Activated CD8-positive, alpha-beta T cell treated with anti-CD3 and anti-CD28 coated beads, Interleukin-2, amount 10 ng/mL, durations not matched to agents 7 days and 5 days (primary cell): ENCODE measurements at places on chromosomes 3 and 15. TPM values are rescaled to one million over a fixed set of nuclear protein-coding genes. Genes with fewer than 3 reads are reported as not detected.

- no peak for DNase-seq
Observed at GRCh38 chr3:53129344-53129743, 891 bp downstream of the RFT1 start.

GRCh38 chr15:49852756-49853155 is 231.9 kb downstream of the DTWD1 start:
- DNase-seq = no peak

GRCh38 chr3:21067031-21067813 is 683.8 kb downstream of the ZNF385D start:
- DNase-seq = no peak

DNA sequence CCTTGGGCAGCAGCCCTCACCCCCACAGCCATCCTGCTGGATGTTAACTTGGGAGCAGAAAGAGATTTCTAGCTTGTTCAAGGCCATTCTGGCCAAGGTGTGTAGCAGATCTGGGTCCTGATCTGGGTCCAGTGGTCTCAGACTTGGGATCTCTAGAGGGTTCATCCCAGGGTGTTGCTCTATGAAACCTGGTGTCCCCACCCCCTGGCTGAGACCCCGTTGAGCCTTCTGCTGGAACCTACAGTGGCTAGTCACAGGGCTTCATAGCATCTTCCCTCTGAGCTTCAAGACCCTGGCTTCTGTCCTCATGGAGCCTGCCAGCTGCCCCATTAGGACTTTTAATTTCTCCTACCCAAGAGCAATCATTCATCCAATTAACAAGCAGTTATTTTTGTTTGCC is 64.3 kb downstream of the EPHB1 start:
- no peak for DNase-seq

- no peak for DNase-seq
Observed at GRCh38 chr3:177772908-177773557, 575.8 kb upstream of the TBL1XR1 start.

DNA sequence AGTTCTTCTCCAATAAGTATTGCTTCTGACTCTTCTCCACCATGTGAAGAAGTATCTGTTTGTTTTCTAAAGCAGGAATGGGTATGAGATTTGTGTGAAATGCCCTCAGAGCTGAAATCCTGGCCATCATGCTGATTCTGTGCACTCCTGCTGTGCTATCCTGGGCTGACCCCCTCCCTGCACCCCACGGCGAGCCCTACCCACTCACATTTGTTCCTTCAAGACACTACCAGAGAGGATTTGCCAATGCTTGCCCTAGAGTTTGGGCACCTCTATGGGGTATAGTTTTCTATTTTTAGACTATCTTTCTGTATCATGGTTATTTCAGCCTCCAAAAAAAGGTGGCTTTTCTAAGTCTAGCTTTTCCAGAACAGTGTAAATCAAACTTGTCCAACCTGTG is 18.5 kb downstream of the TXNRD3 start:
- no peak for DNase-seq

DNA sequence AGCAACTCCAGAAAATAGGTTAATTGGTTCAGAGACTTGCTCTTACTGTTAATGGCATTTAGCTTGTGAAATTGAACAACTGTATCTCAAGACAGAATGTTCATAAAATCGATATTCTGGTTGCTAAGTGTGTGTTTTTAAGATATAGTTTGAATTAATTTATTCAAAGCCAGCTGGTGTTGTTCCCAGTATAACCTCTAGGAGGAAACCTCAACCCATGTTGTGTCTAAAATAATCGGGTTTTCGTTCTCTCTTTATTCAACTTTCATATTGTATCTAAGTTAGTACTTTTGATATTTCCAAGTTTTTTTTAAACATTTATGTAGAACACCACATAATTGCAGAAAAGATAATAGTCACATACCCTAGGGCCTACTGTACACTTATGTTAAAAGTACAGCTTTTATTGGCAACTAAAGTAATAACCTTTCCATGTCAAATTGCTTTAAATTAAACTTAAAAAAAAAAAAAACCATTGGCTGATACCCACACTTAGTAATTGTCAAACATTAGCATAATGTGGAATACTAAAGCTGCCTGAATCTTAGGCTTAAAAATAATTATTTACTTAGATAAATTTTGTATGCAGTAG is 90.9 kb downstream of the SAMMSON start:
- DNase-seq = no peak

DNA sequence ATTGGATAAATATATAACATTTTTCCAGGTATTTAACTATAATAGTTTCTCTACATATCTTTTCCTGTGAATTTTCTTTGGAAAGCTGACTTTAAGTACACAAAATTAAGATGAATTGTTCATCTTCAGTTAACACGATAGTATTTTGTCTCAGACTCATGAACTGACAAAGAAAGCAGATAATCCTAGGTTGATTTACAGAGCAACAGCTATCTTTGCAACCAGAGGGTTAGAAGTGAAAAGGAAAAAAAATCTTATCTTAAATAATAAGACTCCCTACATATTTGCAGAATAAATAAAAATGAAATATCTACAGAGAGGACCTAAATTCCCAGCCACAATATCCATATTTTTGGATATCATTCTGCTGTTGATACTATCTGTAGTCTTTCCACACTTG is 350.2 kb upstream of the GRM7 start:
- DNase-seq = no peak

DNA sequence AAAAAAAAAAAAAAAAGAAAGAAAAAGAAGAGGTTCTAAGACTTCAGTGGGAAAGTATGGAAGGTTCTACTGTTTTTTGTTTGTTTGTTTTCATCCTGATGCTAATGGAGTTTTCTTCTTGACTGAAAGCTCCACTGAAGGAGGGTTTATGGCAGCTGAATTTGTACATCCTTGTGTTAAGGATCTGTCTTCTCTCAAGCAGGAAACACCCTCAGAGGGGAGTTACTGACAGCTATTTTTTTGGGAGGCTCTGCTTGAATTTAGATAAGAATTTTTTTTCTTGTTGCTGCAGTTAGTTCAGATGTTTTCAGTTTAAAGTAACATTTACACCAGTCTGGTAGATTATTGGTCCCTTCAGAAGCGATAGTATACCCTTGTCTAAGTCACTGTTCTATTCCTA is 325.3 kb downstream of the ROBO2 start:
- no peak for DNase-seq

DNA sequence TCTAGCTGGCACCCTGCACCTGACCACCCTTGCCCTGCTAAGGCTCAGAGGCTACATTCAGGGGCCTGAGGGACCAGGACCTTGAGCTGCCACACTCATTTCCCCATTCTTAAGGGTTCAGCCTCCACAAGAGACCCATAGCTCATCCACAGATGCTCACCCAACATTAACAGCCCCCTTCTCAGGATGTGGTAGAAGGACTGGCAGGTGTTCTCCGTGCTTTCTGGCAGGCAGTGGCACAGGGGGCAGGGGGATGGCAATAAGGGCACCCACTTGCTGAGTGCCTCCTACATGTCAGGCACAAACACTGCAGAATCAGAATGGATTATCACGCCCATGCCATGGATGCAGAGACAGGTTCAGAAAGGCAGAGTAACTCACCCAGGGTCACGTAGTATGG is 9.4 kb downstream of the MAPKAPK3 start:
- no peak for DNase-seq

- DNase-seq = peak; percentile 44
Observed at GRCh38 chr15:101276501-101277037, 716 bp downstream of the SELENOS start.

- no peak for DNase-seq
Observed at GRCh38 chr3:134477002-134477401, 8.8 kb downstream of the ANAPC13 start.

EPHB1 gene
- total RNA-seq = 1.4 TPM

MNS1 gene
- 0.47 TPM for total RNA-seq

PLXNA1 gene
- 2.4 TPM for total RNA-seq

CLDN18 gene
- total RNA-seq = not detected
